Motor neuron (in vitro differentiated cells): ENCODE measurements at places on chromosomes 3 and 15.

GRCh38 chr3:52843881-52844280 lies 9.1 kb upstream of the MUSTN1 start:
- no peak for ATAC-seq

DNA sequence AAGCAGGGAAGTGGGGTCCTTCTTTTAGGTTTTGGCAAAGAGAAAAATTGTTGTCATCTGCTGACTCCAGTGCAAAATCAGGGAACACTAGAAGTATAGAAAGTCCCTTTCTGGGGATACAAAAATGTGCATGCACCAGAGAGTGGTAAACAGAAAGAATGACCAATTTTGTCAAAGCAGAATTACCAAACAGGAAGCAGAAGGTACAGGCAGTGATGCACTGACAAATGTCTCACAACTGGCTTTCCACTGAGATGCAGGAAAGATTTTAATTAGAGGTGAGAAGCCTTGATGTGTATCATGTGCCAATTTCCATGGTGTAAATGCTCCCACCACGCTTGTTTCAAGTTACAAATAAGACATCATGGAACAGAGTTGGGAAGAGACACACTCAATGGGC lies 66.0 kb downstream of the TRIM69 start:
- ATAC-seq: no peak

DNA sequence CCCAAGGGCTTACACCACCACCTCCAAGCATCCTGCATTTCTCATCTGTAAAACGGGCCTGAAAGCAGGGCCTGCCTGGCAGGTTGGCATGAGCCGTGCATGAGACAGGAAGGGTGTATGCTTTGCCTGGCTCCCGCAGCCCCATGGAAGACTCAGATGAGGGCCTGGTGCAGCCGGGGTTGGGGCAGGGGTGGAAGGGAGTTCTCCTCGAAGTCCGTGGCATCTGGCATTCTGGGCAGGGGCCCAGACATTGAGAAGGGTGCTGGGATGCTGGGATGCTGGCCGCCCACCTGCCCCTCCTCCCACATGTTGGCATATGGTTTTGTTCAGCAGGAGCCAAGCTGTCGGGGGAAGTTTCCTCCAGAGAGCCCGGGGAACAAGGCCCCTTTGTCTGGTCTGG lies 13.0 kb upstream of the FBLN2 start:
- no peak for ATAC-seq

DNA sequence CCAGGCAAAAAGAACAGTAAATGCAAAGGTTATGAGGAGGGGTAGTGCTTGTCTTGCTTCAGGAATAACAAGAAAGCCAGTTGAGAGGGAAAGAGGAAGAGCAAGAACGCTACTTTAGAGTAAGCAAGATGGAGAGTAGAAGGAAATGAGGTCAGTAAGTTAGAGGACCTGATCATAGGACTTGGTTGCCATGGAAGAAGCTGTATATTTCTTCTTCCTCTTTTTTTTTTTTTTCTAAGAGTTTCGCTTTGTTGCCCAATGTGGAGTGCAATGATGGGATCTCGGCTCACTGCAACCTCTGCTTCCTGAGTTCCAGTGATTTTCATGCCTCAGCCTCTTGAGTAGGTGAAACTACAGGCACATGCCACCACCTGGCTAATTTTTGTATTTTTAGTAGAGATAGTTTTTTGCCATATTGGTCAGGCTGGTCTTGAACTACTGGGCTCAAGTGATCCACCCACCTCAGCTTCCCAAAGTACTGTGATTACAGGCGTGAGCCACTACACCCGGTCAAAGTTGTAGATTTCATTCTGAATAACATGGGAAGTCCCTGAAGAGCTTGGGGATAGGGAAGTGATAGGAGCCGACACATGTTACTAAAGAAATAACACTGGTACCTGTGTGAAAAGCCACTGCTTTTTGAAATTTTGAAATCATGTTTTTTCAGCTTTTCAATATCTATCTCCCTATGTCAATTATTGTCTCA lies 527.9 kb upstream of the NAALADL2 start:
- no peak for ATAC-seq

- ATAC-seq: no peak
These were observed 23.1 kb downstream of the SRGAP3 start for GRCh38 chr3:9226326-9226725.
